ENCODE measurements at places on chromosomes 4 and X.

GRCh38 chr4:80213117-80213815, 16.0 kb downstream of the PRDM8 start:
- DNase-seq: no peak

DNA sequence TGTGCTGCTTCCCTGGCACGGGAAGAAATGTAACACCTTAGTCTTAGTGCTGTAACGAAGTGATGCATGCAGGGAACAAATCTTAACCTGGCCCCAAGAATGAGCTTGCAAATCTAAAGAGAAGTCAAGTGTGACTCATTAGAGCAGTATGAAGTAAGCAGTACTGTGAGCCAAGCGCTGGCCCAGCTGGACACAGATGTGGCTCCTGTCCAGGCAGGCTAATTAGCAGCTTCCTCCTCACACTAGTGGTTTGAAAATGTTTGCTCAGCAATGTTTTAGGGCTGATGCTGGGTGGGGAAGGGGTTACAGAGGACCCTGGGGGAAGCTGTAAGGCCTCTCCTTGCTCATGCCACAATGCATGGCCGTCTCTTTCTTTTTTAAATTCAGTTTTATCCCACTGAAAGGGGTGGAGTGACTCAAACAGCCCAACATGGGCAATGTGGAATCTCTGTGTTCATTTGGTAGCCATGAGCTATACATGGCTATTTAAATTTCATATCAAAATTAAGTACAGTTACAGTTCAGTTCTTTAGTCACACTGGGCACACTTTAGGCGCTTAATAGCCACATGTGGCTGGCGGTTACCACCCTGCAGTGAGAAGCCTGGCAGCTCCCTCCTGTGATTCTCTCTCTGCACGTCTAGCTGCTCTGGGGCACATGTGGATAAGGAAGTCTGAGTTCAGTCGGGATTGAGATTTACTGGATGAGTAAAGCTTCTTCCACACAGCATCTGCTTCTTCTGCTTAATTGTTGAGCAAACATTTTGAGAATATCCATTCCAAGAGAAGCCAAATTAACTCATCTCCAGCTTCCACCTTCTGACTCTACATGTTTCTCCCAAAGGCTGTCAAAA, 48.8 kb downstream of the MAP7D2 start:
- DNase-seq: no peak

DNA sequence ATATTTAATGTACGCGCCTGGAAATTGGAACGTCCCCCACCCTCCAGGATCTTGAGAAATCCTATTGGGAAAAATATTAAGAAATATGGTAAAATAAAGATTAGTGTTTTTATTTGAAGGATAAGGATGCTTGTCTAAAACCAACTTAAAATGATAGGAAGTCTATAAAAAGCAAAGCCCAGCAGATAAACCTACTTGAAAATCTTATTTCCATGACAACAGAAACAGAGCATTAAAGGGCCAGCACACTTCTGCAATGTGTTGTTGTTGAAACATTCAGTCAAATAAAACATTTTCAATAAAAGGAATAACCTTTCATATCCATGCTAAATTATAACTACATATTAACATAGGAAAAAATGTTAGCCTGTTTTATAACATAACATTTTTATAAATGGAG, 29.3 kb upstream of the GPM6A start:
- no peak for DNase-seq

DNA sequence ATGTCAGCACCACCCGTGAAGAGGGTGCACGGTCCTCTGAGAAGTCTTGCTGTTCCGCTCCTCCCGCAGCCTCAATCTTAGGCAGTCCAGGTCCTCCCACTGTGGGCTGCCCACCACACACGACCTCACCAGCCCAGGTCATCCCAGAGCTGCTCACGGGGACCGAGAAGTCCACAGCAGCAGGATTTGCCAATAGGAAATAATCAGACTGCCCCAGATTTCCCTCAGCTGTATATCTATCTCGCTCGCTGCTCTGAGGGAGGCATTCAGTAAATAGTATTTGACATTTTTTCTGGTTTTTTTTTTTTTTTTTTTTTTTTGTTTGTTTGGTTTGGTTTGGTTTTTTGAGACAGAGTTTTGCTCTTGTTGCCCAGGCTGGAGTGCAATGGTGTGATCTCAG, 83.8 kb downstream of the STOX2 start:
- DNase-seq: no peak

- DNase-seq: peak; percentile 35
Measured at GRCh38 chr4:22389240-22389870, 126.5 kb downstream of the ADGRA3 start.

- no peak for DNase-seq
Measured at GRCh38 chrX:41664908-41665307, 23.9 kb upstream of the GPR34 start.

- no peak for DNase-seq
Measured at GRCh38 chr4:21778702-21779101, 169.9 kb downstream of the KCNIP4 start.

GRCh38 chr4:3366893-3367775, 74.3 kb downstream of the RGS12 start:
- no peak for DNase-seq

GRCh38 chrX:26295425-26295824, 79.5 kb downstream of the MAGEB5 start:
- no peak for DNase-seq

DNA sequence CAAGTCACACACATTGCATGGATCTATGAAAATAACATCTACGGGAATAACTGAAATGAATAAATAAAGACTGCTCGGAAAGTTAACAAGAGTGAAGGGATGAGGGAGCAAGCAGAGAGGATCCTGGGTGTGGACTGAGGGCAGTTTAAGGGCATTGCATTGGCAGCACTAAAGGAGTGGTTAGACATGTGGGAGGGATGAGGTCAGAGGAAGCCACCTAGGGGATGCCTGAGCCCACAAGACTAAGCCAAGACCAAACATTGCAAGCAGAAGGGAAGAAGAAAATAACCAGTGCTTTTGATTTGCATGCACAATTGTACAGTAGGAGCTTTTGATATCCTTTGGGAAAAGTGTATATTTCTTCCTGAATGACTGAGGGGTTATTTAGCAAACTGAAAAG, 106.1 kb downstream of the MSL3 start:
- DNase-seq: no peak

- no peak for DNase-seq
Measured at GRCh38 chr4:154366956-154367355, 124.6 kb downstream of the DCHS2 start.

- DNase-seq: no peak
Measured at GRCh38 chrX:9790866-9791265, 4.6 kb downstream of the SHROOM2 start.

DNA sequence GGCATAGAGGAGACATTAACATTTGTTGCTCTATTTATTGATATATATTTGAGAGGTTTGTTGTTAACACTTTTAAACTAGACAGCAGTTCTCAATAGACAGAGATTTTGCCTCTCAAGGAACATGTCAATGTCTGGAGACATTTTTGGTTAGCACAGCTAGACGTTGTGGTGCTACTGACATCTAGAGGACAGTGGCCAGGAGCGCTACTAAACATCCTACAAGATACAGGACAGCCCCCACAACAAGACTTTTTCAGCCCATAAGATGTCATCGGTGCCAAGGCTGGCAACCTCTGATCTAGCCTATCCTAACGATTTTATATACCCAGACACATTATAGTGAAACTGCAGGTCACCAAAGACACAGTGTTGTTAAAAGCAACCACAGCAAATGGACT, 18.4 kb upstream of the CTSO start:
- no peak for DNase-seq

DNA sequence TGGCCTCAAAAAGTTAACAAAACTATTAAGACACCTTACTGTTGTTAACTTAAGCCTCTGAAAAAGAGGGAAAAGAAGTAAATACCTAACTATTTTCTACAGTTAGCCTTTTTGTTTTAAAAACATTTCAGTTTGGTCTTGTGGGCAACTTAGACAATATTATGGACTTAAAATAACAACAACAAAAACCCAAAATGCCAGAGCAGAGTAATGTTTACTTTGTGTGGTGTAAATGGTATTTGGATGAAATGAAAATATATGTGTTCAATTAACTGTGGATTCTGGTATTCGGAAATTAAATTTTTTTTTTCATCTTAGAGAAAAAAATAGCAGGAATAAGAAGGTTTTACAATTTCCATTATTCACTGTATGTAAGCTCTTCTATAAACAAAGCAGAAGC, 79.6 kb upstream of the NPNT start:
- no peak for DNase-seq

- no peak for DNase-seq
Measured at GRCh38 chr4:79182209-79182608, 143.7 kb downstream of the NAA11 start.

GRCh38 chrX:10501611-10502010, 118.8 kb downstream of the MID1 start:
- DNase-seq: no peak

DNA sequence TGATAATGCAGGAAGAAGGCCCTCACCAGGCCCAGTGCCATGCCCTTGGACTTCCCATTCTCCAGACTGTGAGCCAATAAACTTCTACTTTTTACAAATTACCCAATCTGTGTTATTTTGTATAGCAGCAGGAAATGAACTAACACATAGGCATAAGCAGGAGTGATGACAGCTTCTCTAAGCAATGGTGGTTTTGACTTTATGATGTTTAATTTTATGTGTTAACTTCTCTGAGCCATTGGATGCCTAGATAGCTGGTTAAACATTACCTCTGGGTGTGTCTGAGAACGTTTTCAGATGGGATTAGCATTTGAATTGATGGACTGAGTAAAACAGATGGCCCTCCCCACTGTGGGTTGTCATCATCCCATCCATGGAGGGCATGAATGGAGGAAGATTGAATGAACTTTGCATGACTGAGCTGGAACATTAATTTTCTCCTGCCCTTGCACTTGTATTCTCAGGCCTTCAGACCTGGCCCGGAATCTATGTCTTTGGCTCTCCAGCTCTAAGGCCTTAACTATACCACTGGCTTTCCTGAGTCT, 13.9 kb upstream of the PDLIM3 start:
- no peak for DNase-seq

GRCh38 chrX:152824841-152825374, 5.6 kb downstream of the CETN2 start:
- DNase-seq: no peak

GRCh38 chr4:37452952-37453280, 208.4 kb downstream of the NWD2 start:
- DNase-seq: peak; percentile 46
